ENCODE measurements at places on chromosomes 3 and 15.

DNA sequence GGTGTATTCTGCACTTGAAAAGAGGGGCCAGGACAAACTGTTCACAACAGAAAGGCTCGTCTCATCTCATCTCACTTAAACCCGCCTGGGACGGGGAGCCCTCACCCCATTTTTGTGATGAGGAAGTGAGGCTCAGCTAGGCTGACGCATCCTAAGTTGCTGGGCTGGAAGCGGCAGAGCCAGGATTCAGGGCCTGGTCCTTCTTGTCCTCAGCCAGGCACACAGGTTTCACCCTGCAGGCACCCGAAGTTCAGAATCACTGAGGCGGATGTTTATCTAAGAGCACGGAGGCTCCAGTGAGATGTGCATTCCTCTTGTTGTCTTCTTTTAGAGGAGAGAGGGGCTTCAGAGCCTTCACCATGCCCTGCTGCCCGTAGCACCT is 51.1 kb upstream of the PLXNA1 start:
- no peak for DNase-seq

DNA sequence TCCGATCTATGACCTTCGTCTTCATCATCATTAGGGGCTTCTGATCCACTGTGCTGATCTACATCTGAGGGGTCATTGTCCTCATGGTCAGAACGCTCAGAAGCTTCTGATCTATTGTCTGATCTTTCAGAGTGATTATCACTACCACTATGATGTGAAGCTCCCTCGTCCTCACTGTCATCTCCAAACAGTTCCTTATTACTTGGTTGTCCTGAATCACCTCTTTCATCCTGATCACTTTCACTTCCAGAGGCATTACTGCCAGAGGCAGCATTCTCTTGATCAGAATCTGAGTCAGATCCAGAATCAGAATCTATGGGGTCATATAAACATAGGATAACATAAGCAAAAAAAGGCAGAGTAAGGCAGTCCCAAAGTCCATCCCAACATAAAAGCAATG is 5.4 kb downstream of the LEO1 start:
- no peak for DNase-seq

GRCh38 chr3:52453496-52454249 is at the start of gene TNNC1:
TNNC1 (minus strand) TSS chr3:52454041; CDS start chr3:52454015, 26 bp downstream.
- no peak for DNase-seq

DNA sequence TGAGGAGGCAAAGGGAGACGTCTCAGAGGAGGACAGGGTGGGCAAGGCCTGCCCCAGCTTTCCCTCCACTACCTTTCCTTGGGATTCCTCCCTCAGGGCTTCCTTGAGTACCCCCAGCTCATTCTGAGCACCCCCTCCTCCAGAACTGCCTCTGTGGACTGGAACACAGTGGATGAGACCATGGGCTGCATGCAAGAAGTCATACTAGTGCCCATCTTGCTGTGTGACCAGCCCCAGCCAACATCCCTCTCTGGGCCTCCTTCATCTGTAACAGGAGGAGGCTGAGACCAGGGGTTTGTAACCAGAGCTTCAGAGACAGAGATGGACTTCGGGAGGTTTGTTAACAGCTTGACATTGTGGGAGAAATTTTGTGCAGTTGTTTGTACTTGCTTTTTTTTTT is 25.6 kb downstream of the FEM1B start:
- DNase-seq, result no peak

GRCh38 chr15:38687340-38687739 is 122.7 kb upstream of the RASGRP1 start:
- no peak for DNase-seq

DNA sequence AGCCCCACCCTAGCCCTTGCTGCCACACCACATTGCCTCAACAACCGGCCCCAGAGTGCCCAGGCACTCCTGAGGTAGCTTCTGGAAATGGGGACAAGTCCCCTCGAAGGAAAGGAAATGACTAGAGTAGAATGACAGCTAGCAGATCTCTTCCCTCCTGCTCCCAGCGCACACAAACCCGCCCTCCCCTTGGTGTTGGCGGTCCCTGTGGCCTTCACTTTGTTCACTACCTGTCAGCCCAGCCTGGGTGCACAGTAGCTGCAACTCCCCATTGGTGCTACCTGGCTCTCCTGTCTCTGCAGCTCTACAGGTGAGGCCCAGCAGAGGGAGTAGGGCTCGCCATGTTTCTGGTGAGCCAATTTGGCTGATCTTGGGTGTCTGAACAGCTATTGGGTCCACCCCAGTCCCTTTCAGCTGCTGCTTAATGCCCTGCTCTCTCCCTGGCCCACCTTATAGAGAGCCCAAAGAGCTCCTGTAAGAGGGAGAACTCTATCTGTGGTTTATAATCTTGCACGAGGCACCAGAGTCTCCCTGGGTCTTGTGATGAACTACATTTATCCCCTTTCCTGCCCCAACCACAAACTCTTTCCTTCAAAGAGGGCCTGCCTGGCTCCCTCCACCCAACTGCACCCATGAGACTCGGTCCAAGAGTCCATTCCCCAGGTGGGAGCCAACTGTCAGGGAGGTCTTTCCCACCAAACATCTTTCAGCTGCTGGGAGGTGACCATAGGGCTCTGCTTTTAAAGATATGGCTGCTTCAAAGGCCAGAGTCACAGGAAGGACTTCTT is 39.1 kb downstream of the MESD start:
- no peak for DNase-seq

- DNase-seq, result no peak
Observed at GRCh38 chr3:120597445-120598049, 1.4 kb downstream of the NDUFB4 start.

- no peak for DNase-seq
Observed at GRCh38 chr3:186327912-186328487, 34.0 kb downstream of the DGKG start.

- DNase-seq, result no peak
Observed at GRCh38 chr15:64911311-64912186, at the start of gene ANKDD1A. ANKDD1A (plus strand) TSS chr15:64911902; CDS start chr15:64911931, 29 bp downstream.

- DNase-seq, result no peak
Observed at GRCh38 chr15:64651601-64652191, 123.7 kb downstream of the RBPMS2 start.

- DNase-seq, result no peak
Observed at GRCh38 chr15:28114721-28115622, 15.9 kb upstream of the OCA2 start.

- DNase-seq, result no peak
Observed at GRCh38 chr3:166986000-166986399, 394.1 kb downstream of the ZBBX start.

GRCh38 chr15:38374556-38374955 is 79.4 kb upstream of the FAM98B start:
- no peak for DNase-seq

- DNase-seq, result no peak
Observed at GRCh38 chr15:72358650-72359171, 17.1 kb downstream of the HEXA start.

DNA sequence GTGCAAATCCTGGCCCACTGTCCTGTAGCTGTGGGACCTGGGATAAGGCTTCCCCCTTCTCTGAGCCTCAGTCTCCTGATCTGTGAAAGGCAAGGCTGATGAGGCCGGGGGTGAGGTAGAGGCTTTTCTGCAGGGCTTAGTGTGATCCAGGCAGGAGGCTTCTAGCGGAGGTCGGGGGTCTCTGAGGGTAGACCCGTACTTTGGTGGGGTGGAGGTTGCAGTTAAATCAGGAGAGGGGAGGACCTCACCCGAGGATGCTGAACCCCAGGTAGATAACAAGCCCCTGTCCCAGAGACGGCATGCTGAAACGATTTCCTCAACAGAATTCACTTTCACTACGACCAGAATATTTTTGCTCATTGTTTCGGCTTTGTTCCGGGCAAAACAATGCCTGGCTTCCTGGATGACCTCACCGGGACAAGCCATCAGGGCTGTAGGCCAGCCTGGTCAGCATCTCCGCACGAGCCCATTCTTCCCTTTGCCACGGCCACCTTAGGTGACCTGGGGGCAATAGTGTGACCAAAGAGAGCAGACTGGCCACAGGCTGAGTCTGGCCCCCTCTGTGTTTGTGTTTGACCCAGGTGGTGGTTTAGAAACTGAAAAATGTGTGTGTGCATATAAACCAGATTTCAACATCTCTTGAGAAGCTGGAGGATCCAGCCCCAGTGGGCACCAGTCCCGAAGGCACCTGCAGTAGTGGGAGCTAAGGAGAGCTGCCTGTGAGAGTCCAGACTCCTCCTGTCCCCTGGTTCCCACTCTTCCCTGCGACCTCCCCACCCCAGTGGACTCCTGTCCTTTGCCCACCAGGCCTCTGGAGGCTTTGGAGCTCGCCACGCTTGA is 33.0 kb downstream of the SLC6A6 start:
- DNase-seq, result no peak

GRCh38 chr15:86263230-86263629 is 183.6 kb downstream of the AGBL1 start:
- no peak for DNase-seq

- DNase-seq, result no peak
Observed at GRCh38 chr15:98174286-98174685, 213.8 kb downstream of the ARRDC4 start.

GRCh38 chr15:62277816-62278394 is 112.8 kb upstream of the C2CD4B start:
- DNase-seq, result no peak

GRCh38 chr15:100515758-100516157 is 13.0 kb downstream of the CERS3 start:
- DNase-seq, result no peak

DNA sequence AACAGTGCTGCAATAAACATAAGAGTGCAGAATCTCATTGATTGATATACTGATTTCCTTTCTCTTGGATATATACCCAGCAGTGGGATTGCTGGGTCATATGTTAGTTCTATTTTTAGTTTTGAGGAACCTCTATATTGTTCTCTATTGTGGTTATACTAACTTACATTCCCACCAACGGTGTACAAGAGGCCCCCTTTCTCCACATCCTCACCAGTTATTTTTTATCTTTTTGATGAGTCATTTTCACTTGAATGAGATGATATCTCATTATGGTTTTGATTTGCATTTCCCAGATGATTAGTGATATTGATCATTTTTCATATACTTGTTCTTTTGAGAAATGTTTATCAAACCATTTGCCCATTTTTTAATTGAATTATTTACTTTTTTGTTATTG is 12.4 kb upstream of the IREB2 start:
- DNase-seq, result no peak

GRCh38 chr15:39589193-39589814 is 8.4 kb downstream of the THBS1 start:
- DNase-seq, result no peak

GRCh38 chr15:77506311-77507142 is 85.8 kb downstream of the HMG20A start:
- DNase-seq, result no peak

- DNase-seq, result no peak
Observed at GRCh38 chr15:57911247-57911646, 154.3 kb downstream of the ALDH1A2 start.

DNA sequence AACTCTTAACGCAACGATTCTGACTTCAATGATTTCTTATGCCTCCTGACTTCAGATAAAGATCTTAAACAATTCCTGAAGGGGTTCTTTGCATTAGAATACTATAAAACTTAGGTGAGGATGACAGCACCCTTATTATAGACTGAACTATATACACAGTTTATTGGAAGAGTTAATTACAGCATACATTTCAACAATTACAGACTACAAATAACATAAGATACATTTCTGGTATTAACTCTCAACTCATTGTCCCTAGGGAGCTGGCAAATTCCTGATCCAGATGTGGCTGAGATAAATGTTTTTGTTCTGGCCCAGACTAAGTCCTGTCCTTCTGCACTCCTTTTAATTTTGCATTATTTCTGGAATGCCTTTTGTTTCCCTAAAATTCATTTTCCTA is 155.5 kb upstream of the TMC3 start:
- DNase-seq, result no peak

- DNase-seq, result no peak
Observed at GRCh38 chr3:131427226-131427625, 45.7 kb downstream of the NUDT16 start.

DNA sequence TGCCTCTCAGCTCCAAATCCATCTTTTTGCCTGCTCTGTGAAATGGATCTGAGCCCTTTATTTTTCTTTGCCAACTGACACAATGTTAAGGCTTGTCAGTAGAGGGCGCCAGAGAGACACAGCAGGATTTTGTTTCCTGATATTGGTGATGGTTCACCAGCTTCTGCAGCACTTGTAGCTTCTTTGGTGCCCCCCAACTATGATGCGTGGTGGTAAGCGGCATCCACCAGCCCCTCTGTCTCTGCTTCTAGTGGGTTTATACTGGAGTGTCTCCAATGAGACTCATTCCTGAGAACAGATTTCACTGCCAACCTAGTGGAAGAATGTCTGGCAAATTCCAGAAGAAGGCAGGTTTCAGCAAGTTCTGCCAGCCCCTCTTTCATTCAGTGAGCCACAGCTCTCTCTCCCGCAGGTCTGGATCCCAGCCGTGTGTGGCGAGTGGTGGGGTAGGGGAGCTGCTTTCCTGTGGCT is 471.9 kb upstream of the FRG2C start:
- DNase-seq, result peak; percentile 20

- no peak for DNase-seq
Observed at GRCh38 chr3:175640958-175641357, 781.8 kb downstream of the NAALADL2 start.

- DNase-seq, result no peak
Observed at GRCh38 chr3:31592764-31593163, 60.0 kb downstream of the STT3B start.

GRCh38 chr3:135803028-135803692 is 162.4 kb upstream of the PPP2R3A start:
- DNase-seq, result no peak

DNA sequence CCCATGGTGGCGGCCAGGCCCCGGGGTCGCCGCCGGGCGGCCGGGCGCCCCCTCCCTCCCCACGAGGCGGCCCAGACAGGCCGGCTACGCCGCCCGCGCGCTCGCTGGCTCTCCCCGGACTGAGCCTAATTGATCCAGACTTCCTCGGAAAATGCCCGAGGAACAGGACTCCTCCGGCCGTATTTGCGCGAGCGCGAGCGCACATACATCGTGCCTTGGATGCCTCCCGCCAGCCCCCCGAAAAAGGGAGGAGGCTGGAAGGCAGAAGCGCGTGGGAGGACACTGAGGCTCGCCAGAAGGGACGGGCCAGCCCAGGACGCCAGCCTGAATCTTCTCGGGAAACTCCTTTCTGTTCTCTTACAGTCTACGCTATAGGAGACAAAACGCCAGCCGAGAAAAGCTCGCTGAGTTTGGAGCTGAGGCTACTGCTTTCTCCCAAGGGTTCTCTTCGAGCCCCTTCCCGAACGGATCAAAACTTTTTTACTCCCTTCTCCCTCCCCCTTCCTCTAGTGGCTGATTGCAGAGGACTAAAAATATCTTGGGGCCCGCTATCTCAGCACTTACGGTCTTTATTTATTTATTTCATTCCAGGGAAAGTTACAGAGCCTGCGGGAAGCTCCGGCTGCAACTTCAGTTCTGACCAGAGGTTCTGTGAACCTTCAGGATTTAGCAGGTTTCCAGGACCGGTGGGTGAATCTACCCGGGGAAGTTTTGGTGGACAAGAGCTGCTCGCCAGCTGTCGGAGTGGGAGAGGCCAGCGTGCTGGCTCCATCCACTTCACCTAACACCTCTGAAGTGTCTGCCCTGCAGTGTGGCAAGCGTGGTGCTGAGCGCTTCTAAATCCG is at the start of gene PDZRN3:
Gene PDZRN3 (minus strand): TSS at position 121 of the 845 bp plus-strand sequence.
- DNase-seq, result peak; percentile 62

- DNase-seq, result no peak
Observed at GRCh38 chr3:52743721-52744120, 27.0 kb downstream of the NEK4 start.

GRCh38 chr3:42891042-42891441 is 14.9 kb upstream of the ZNF662 start:
- no peak for DNase-seq

- DNase-seq, result no peak
Observed at GRCh38 chr3:17394541-17395155, 347.8 kb downstream of the TBC1D5 start.

GRCh38 chr15:77023576-77024272 is 28.8 kb downstream of the PSTPIP1 start:
- DNase-seq, result no peak

- no peak for DNase-seq
Observed at GRCh38 chr15:40984406-40984805, 31.1 kb downstream of the CHAC1 start.

All from HS-27A (cell line).